ENCODE measurements at places on chromosomes 6 and 20. TPM values are rescaled to one million over a fixed set of nuclear protein-coding genes. Genes with fewer than 3 reads are reported as not detected.

DDX43 gene
- 1.5 TPM for total RNA-seq

ELOVL2 gene
- not detected for total RNA-seq

C20orf141 gene
- not detected for total RNA-seq

GSTA3 gene
- total RNA-seq = not detected

ISM1 gene
- total RNA-seq = 0.49 TPM

TAGAP gene
- total RNA-seq = 43.7 TPM

AKAP7 gene
- total RNA-seq = 6.1 TPM

KCNG1 gene
- not detected for total RNA-seq

SIM1 gene
- 0.22 TPM for total RNA-seq

LINC00237 gene
- total RNA-seq = not detected

HCRTR2 gene
- not detected for total RNA-seq

CST1 gene
- total RNA-seq = not detected

CNR1 gene
- total RNA-seq = not detected

IER3 gene
- 76.8 TPM for total RNA-seq

C20orf96 gene
- total RNA-seq = 5.1 TPM

MATN4 gene
- 6.7 TPM for total RNA-seq

GRIK2 gene
- total RNA-seq = not detected

MRAP2 gene
- total RNA-seq = not detected

ENPP1 gene
- 0.24 TPM for total RNA-seq

RAB44 gene
- total RNA-seq = 0.12 TPM

PRDM1 gene
- 108 TPM for total RNA-seq

LTB gene
- 2,468 TPM for total RNA-seq

PGC gene
- total RNA-seq = not detected

NOP56 gene
- 381 TPM for total RNA-seq

BPIFA1 gene
- not detected for total RNA-seq

FLRT3 gene
- total RNA-seq = not detected

GHRH gene
- not detected for total RNA-seq

Data from T-helper 1 cell treated with Interleukin-12 subunit alpha and Interleukin-12 subunit beta and Interleukin-4 antibody, amounts not matched to agents 30 ng/mL and 1 ng/mL, for 36 hours (primary cell).